ENCODE measurements at places on chromosomes 16 and 17. TPM values are rescaled to one million over a fixed set of nuclear protein-coding genes. Genes with fewer than 3 reads are reported as not detected.

ZNF646 gene
- total RNA-seq: 13.7 TPM

DPEP3 gene
- not detected for total RNA-seq

DNA sequence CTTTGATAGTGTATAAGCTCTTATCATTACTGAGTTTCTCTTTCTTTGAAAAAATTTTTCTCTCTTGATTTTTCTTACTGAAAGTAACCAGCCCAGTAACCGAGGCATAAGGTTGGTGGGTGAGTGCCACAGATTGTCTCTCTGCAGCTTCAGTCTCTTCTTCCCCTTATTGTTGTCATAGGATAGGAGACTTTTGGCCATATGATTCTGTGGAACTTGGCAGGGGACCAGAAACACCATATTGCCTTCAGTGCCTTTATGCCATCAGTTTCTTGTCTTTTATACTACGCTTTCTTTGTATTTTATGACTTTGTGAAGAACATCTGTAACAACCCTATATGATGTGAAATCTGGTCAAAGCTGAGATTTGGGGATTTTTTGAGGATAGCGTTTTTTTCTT lies 341.6 kb upstream of the TBX2 start:
- no peaks in the 10 kb centered on the region for H3K4me1 ChIP-seq
- H3K4me3 ChIP-seq: no peak overlapping the region
- no peak for DNase-seq
- no peaks in the 10 kb centered on the region for H3K27me3 ChIP-seq

DNA sequence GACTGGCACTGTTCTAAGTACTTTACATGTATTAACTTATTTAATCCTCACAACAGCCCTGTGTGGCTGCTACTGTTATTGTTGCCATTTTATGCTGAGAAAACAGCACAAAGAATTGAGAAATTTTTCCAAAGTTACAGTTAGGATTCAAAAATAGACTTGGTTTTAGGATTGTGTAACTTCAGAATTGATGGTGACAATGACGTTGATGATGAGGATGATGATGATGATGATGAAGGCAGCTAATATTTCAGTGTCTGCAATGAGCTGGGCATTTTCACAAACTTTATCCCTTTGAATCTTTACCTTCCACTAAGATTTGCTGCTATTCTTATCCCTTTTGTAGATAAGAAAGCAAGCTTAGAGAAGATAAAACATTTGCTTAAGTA lies 22.1 kb downstream of the PRKCB start:
- no peaks in the 10 kb centered on the region for H3K27me3 ChIP-seq
- no peaks in the 10 kb centered on the region for H3K4me1 ChIP-seq
- no peak for DNase-seq
- H3K36me3 ChIP-seq: no peaks in the 10 kb centered on the region
- H3K27ac ChIP-seq: no peak overlapping the region

SLC16A5 gene
- total RNA-seq: 12.1 TPM

KRT32 gene
- not detected for total RNA-seq

DNA sequence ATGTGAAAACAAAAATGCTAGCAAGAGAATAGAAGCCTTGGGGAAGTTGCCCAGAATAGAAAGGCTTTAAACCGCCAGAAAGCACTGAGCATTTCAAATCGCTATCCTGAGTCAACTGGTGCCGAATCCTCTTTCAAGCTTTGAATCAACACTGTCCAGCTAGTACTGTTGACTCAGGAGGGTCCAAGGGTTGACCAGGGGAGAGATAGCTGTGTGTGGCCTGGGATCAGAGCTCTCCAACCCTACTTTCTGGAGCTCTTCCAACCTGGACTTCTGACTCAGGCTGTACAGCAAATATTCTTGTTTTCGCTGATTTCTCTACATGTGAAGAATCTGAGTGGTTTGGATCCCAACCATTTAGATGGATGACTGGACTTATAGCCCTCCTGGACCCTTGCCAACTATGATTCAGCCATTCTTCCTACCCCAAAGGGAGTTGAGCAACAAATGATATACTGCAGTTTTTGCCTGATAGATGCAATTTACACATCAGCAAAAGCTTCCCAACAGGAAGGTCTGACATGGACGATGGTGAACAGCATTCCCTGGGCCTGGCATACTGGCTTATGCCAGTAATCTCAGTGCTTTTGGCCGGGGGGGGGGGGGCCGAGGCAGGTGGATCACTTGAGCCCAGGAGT lies 154.0 kb upstream of the SDK2 start:
- H3K27ac ChIP-seq: no peak overlapping the region
- no peaks in the 10 kb centered on the region for H3K4me1 ChIP-seq
- no peak for DNase-seq

SCRN2 gene
- total RNA-seq: 12.4 TPM

DNA sequence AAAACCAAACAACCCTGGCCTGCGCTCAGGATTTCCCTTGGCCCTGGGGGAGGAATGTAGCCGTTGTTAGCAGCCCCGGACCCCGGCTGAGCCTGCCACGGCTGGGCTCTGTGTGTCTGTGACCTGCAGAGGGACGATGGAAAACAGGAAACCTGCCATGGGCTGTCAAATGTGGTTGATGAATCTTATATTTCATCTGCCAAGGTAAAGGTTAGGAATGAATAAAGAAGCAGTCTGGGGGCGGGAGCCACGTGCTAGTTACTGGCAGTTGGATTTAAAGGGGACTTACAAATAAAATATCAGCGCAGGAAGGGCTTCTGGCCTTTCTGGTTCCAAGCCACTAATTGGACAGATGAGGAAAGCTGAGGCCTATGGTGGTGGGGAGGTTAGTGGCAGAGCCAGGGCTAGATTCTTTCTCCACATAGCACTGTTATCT lies at the start of gene KRT23:
TSS of gene KRT23 (minus strand) at position 263 of the 436 bp plus-strand sequence. CDS start 1,043 bp downstream, outside the sequence.
- H3K36me3 ChIP-seq: no peaks in the 10 kb centered on the region
- no peak for DNase-seq
- no peak within 1 kb of the TSS for H3K4me3 ChIP-seq
- no peaks in the 10 kb centered on the region for H3K4me1 ChIP-seq

GRCh38 chr16:5206331-5206990 lies 108.9 kb upstream of the EEF2KMT start:
- no peaks in the 10 kb centered on the region for H3K27me3 ChIP-seq
- H3K36me3 ChIP-seq: no peaks in the 10 kb centered on the region
- H3K4me3 ChIP-seq: no peak overlapping the region
- no peak overlapping the region for H3K27ac ChIP-seq
- DNase-seq: no peak

DNA sequence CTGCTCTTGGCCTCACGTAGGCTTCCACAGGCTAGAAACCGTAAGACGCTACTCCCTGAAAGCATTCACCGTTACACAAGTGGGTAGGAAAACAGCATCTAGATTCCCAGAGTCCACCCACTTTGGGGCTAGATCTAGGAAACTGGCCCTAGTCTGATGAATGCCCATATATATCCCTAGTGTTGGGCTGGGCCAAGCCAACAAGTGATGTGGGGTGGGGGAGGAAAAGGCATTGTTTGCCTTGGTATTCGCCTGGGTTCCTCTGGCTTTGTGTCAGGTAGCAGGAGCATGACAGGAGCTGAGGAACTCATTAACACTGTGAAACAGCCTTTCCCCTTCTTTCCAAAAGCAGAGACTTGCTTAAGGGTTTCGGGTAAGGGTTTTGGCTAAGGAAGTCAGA lies 112.4 kb downstream of the SMG6 start:
- no peak overlapping the region for H3K4me3 ChIP-seq
- H3K27me3 ChIP-seq: no peaks in the 10 kb centered on the region
- H3K36me3 ChIP-seq: no peaks in the 10 kb centered on the region
- peak overlapping the region; percentile 86 for H3K27ac ChIP-seq

- no peak overlapping the region for H3K4me3 ChIP-seq
- no peak overlapping the region for H3K27ac ChIP-seq
- no peaks in the 10 kb centered on the region for H3K27me3 ChIP-seq
- H3K36me3 ChIP-seq: no peaks in the 10 kb centered on the region
Observed at GRCh38 chr17:78993241-78993956, 13.7 kb upstream of the LGALS3BP start.

All from uterus (tissue), 4 donors.